CD4-positive, alpha-beta memory T cell (primary cell): ENCODE measurements at places on chromosomes 12 and 14. TPM values are rescaled to one million over a fixed set of nuclear protein-coding genes. Genes with fewer than 3 reads are reported as not detected.

DNA sequence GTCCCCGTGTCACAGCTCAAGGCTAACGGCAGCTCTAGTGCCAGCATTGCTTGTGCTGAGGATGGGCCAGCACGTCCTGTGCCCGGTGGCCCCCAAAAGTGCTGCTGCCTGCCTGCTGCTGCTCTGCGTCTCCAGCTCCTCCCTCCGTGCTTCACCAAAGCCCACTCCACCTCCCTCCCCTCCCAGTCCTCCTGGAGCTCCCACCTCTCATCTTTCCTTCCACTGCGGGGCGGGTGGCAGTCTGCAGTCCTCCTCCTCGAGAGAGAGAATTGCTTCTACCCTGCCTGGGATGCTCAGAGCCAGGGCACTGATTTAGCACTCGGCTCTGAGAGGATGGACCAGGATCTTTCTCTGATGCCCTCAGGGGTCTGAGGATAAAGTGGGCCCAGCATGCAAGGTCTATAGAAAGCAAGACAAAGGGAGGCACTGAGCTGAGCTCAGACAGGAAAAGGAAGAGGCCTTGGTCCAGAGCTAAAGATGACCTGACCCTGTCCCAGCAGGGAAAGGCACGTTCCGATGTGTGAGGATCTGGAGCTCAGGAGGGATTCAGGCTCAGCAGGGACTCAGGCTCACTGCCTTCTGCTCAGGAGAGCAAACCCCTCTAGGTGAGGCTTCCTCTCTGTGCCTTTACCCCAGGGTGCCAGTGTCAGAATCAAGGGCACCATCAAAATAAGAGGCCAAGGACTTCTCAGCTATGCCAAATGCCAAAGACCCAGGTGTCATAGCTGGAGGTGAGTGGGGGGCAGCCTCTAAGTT, 113.1 kb upstream of the FKBP4 start:
- no peak for DNase-seq
- H3K4me3 ChIP-seq, result no peak overlapping the region

DNA sequence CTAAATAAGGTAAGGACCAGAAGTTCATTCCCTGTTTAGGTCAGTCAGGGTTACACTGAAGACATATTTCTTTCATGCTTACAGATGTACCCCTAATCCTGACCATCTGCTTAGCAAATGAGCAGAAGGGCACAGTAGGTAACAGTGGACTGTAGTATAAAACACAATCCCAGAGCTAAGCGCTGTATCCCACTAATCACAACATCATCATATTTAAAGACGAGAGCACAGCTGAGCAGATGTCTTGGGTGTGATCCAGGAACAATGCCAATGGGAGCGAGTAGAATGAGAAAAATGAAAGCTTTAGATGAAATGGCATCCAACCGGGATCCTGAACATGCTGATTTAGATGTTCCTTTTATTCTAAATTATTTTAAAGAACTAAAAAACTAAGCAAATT, 213.4 kb downstream of the CCER1 start:
- no peak overlapping the region for H3K27ac ChIP-seq
- no peaks in the 10 kb centered on the region for H3K4me1 ChIP-seq
- DNase-seq, result no peak
- no peak overlapping the region for H3K4me3 ChIP-seq
- H3K36me3 ChIP-seq, result no peaks in the 10 kb centered on the region

DNA sequence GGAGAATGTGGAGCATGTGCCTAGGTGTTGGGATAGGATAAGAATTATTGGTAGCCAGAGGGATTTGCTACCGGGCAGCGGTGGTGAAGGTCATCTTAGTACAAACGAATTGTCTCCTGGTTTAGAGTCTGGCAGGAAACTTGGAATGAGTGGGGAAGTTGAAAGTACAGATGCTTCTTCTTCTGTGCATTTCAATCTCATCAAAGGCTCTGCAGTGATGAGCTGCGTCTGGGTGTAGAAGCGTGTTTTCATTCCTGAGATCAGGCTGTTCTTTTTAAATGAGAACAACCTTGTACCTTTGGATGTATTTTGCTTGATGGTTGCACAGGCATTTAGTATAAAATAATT, 2.1 kb downstream of the WNK1 start:
- H3K4me3 ChIP-seq, result peak overlapping the region; percentile 96
- H3K4me1 ChIP-seq, result peaks cover 59% of the 10 kb centered on the region
- H3K27ac ChIP-seq, result peak overlapping the region; percentile 89
- no peaks in the 10 kb centered on the region for H3K27me3 ChIP-seq

GRCh38 chr12:19979584-19979983, 388.8 kb upstream of the PDE3A start:
- H3K4me3 ChIP-seq, result no peak overlapping the region

GRCh38 chr12:94534774-94535509, 75.3 kb upstream of the CEP83 start:
- no peak overlapping the region for H3K27ac ChIP-seq
- no peak overlapping the region for H3K4me3 ChIP-seq
- H3K27me3 ChIP-seq, result no peaks in the 10 kb centered on the region
- no peaks in the 10 kb centered on the region for H3K4me1 ChIP-seq
- no peaks in the 10 kb centered on the region for H3K36me3 ChIP-seq
- no peak for DNase-seq

ANKRD33 gene
- total RNA-seq, result not detected
